ENCODE measurements at places on chromosomes 13 and 19.

DNA sequence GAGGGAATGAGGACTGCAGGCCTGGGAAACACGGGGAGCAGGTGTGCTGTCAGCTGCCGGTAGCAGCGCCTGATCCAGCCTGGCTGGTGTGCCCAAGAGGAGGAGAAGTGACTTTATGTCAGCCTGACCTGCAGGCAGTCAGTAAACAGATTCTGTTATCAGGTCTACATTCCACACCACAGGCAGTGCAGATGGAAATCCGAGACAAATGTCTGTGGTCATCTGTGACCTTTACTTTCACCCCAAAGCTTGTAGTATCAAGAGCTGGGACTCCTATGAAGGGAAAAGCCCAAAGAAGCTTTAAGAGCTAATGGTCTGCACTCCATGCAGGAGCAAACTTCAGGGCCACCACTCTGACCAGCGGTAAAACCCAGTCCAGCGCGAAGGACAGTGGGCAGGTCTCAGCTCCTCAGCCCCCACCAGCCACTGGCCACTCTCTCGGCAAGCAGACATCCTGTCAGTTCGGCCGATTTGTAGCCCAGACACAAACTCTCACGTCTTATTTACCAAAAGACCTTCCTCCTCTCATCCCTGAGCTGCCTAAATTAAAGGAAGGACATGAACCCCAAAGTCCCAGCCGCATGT, 7.7 kb downstream of the EPS15L1 start:
- DNase-seq, result no peak

DNA sequence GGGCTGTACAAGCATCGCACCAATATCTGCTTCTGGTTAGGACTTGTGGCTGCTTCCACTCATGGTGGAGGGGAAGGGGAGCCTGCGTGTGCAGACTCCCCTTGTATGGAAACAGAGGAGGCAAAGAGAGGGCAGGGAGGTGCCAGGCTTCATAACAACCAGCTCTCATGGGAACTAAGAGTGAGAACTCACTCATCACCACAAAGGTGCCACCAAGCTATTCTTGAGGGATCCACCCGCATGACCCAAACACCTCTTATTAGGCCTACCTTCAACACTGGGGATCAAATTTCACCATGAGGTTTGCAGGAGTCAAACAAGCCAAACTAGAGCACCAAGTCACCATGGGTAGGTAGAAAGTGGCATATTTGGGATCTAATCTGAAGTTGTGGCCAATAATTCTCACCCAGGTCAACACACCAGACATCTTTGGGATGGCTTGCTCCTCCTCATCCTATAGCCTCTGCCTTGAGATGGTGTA, 46.4 kb downstream of the RUBCNL start:
- no peak for DNase-seq

DNA sequence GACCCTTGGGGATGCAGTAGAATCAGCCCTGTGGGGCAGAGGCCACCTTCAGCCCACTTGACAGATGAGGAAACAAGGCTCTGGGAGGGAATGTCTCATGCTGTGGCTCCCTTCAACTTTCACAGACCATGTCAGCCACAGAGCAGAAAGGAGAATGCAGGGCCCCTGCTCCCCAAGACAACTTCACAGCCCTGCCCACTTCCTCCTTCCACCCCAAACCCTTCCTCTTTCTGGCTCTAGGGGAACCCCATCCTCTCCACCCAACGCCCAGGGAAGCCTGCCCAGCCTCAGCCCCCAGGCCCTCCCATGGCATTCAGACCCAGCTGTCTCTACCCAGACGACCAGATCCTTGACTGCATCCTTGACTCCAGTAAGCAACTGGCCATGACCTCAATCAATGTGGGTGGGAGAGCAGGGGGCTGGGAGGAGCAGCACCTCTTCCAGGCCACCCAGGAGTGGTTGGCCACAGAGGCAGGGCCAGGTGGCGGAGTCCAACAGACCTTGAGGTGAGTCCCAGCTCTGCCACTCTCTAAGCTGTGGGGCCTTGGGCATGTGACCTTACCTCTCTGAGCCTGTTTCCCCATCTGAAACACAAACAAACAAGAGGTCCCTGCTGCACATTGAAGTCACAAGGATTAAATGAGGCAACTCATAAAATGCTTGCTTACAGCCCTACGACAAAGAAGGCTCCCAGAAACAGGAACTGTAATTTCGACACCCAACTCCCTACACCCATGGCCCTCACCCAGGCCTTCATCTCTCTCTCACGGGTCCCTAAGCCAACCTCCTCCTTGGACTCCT, 15.8 kb downstream of the DEDD2 start:
- no peak for DNase-seq

- no peak for DNase-seq
These were observed 182.6 kb downstream of the EFNB2 start for GRCh38 chr13:106352850-106353249.

DNA sequence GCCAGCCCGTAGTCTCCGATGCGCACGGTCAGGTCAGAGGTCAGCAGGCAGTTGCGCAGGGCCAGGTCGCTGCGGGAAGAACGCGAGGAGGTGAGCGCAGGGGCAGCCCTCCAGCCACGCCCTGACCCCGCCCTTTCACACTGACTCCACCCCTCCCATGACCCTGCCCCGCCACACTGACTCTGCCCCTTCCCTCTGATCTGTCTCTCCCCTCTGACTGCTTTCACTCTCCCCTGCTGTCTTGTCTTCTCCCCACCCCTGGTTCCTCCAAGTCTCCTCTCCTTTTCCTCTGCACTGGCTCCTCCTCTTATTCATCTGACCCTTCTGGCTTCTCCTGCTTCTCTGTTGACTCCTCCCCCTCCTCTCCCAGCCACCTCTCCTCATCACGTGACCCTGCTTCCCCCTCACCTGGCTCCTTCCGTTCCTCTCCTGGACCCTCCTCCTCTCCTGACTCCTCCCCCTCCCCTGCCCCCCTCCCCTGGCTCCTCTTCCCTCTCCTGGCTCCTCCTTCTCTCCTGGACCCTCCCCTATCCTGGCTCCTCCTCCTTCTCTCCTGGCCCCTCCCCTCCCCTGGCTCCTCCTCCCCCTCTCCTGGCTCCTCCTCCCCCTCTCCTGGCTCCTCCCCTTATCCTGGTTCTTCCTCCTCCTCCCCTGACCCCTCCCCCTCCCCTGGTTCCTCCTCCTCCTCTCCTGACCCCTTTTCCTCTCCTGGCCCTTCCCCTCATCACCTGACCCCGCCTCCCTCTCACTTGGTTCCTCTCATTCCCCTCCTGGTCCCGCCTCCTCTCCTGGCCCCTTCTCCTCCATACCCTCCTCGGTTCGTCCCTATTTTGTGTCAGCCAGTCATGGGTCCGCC, 9.9 kb downstream of the LMTK3 start:
- DNase-seq, result no peak

GRCh38 chr19:13689085-13689484, 75.2 kb upstream of the MRI1 start:
- no peak for DNase-seq

GRCh38 chr13:99982036-99982730, 599 bp downstream of the ZIC2 start:
- no peak for DNase-seq

DNA sequence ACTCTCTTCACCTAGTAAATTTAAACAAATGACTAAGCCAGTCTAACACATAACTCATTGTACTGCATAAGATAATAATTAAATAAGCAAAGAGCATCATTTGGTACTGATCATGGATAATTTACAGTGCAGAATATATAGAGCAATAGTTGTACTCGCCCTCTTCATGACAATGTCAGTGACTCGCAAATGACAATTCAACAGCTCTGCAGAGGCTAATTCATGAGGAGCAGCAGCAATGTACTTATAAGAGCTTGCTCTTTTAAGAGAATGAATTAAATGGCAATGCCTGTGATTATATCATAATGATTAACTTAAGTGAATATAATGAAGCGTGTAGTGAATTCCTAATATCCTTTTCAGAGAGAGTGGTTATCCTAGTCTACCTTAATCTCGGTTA, 284.5 kb upstream of the PCDH20 start:
- DNase-seq, result no peak

Measured in AG09309 (cell line).